HFFc6 (cell line): ENCODE measurements at places on chromosomes 5 and 9. TPM values are rescaled to one million over a fixed set of nuclear protein-coding genes. Genes with fewer than 3 reads are reported as not detected.

DNA sequence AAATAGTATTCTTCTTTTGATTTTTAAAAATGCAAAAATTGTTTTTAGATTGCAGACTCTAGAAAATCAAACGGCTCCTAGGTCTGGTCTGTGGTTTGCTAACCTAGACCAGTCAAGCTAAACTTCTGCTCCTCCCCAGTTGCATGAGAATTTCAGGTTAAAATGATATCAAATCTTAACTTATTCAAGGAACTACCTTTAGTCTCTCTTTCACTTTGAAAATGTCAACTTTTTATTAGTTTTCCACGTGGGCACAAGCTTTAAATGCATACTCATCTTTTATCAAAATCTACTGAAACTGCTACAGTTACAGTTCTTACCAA is 8.8 kb downstream of the CAMK4 start:
- no peaks in the 10 kb centered on the region; the same call in none of the 2 replicates for H3K27me3 ChIP-seq
- H3K36me3 ChIP-seq, result no peaks in the 10 kb centered on the region
- H3K4me1 ChIP-seq, result peaks cover 10% of the 10 kb centered on the region; the same call in 1 of the 2 replicates

DNA sequence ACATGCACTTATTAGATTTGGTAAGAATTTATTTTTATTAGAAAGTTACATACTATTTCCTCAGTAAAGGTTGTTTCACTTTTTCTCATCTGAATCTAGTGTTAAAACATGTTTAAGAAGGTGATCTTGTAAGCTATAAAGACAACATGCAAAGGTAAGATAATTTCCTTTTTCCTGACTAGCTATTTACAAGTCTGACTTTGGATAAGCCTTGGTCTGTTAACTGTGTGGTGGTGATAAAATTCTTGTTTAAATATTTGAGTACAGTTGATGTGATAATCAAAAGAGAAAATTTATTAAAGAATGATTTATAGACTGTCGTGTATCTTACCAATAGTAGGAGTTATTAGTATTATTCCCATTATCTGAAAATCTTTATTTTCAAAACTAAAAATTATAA is 36.9 kb upstream of the GPR21 start:
- H3K4me3 ChIP-seq, result no peak overlapping the region
- DNase-seq, result no peak
- no peaks in the 10 kb centered on the region for H3K27me3 ChIP-seq
- H3K27ac ChIP-seq, result no peak overlapping the region
- H3K36me3 ChIP-seq, result peaks cover 19% of the 10 kb centered on the region

- no peaks in the 10 kb centered on the region for H3K36me3 ChIP-seq
- H3K4me1 ChIP-seq, result no peaks in the 10 kb centered on the region
- H3K27ac ChIP-seq, result no peak overlapping the region
Observed at GRCh38 chr5:30839956-30840355, 353.5 kb upstream of the CDH6 start.

- no peaks in the 10 kb centered on the region for H3K4me1 ChIP-seq
- no peaks in the 10 kb centered on the region for H3K27me3 ChIP-seq
- no peak for DNase-seq
- no peak overlapping the region for H3K4me3 ChIP-seq
- no peaks in the 10 kb centered on the region for H3K36me3 ChIP-seq
Observed at GRCh38 chr9:117290856-117291622, 123.8 kb downstream of the ASTN2 start.

- peaks cover 5% of the 10 kb centered on the region; the same call in 1 of the 2 replicates for H3K4me1 ChIP-seq
- H3K4me3 ChIP-seq, result no peak overlapping the region
- no peaks in the 10 kb centered on the region; the same call in 1 of the 2 replicates for H3K36me3 ChIP-seq
Observed at GRCh38 chr9:79257228-79257781, 314.5 kb upstream of the TLE4 start.

- no peaks in the 10 kb centered on the region for H3K36me3 ChIP-seq
- no peak for DNase-seq
- H3K4me3 ChIP-seq, result no peak overlapping the region
- no peaks in the 10 kb centered on the region for H3K4me1 ChIP-seq
- no peaks in the 10 kb centered on the region for H3K27me3 ChIP-seq
- no peak overlapping the region for H3K27ac ChIP-seq
Observed at GRCh38 chr5:30104872-30105596, 1088.5 kb upstream of the CDH6 start.

- H3K27ac ChIP-seq, result no peak overlapping the region
- no peaks in the 10 kb centered on the region for H3K36me3 ChIP-seq
- no peaks in the 10 kb centered on the region for H3K4me1 ChIP-seq
- no peaks in the 10 kb centered on the region; the same call in 1 of the 2 replicates for H3K27me3 ChIP-seq
- no peak overlapping the region for H3K4me3 ChIP-seq
- no peak for DNase-seq
Observed at GRCh38 chr5:7078901-7079300, 317.0 kb upstream of the ADCY2 start.

- H3K4me1 ChIP-seq, result peaks cover 43% of the 10 kb centered on the region
- DNase-seq, result no peak
- no peaks in the 10 kb centered on the region for H3K27me3 ChIP-seq
- peaks cover 4% of the 10 kb centered on the region; the same call in 1 of the 2 replicates for H3K36me3 ChIP-seq
- no peak overlapping the region for H3K27ac ChIP-seq
- no peak overlapping the region for H3K4me3 ChIP-seq
Observed at GRCh38 chr5:96961053-96961452, 25.2 kb downstream of the LNPEP start.

DNA sequence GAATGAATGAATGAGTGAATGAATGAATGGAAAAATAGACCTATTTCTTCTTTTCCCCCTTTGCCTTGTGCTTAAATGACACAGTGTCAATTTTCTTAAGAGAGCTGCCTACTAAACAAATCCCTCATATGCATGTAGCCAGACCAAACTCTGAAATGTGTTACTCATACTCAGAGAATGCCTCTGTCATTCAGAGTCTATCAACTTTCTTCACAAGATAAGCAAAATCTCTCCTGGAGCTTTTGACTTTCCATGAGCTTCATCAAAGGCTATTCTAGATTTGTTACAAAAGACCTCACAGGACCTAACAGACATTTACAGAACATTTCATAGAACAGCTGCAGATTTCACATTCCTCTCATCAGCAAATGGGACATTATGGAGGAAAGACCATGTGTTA is 275.7 kb upstream of the MSX2 start:
- H3K27me3 ChIP-seq, result no peaks in the 10 kb centered on the region
- no peak overlapping the region for H3K27ac ChIP-seq
- DNase-seq, result no peak
- H3K4me1 ChIP-seq, result no peaks in the 10 kb centered on the region
- no peak overlapping the region for H3K4me3 ChIP-seq
- H3K36me3 ChIP-seq, result 0 out of 2 replicates have a peak, but pooled peaks cover 5% of the 10 kb centered on the region

DNA sequence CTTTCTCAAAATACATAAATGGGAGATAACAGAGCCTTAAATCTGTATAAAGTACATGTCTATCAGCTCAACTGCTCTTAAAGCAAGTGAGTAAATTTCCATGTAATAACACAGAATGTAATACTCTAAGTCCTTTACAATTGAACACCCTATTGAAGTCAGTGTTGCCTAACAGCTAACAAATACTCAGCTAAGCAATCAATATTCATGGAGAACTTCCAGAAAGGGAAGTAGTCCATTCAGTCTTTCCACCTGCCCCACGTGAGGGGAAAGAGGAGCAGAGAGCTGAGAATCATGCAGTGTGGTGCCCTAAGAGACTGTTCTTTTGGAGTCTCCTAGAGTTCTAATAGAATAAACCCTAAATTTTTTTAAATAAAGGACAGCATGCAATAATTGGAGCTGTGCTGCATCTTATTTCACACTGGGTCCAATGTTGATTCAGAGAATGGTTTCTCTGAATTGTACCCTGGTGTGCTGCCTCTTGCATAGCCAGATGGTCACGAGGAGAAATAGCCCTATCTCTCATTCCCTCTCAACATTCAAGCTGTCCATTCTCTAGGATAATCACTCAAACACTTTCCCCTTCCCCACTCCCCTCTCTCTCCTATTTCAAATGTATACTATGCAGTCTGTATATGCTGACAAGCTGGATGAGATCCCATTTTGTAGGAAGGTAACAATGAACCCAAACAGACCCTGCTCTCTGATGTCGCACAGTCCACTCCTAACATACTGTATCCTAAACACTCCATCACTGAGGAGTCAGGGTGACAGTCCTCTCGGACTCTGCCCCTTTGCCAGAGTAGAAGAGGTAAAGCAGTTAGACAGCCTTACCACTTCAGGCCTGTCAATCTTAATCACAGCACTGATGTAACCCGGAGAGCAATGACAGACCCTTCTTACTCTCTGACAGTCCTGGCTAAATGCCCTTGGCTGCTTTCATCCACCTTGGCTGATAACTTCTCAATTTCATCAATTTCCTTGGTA is 134.8 kb downstream of the EPB41L4A start:
- no peaks in the 10 kb centered on the region for H3K27me3 ChIP-seq
- H3K36me3 ChIP-seq, result no peaks in the 10 kb centered on the region
- no peak overlapping the region for H3K27ac ChIP-seq
- no peak overlapping the region for H3K4me3 ChIP-seq
- no peaks in the 10 kb centered on the region for H3K4me1 ChIP-seq

DNA sequence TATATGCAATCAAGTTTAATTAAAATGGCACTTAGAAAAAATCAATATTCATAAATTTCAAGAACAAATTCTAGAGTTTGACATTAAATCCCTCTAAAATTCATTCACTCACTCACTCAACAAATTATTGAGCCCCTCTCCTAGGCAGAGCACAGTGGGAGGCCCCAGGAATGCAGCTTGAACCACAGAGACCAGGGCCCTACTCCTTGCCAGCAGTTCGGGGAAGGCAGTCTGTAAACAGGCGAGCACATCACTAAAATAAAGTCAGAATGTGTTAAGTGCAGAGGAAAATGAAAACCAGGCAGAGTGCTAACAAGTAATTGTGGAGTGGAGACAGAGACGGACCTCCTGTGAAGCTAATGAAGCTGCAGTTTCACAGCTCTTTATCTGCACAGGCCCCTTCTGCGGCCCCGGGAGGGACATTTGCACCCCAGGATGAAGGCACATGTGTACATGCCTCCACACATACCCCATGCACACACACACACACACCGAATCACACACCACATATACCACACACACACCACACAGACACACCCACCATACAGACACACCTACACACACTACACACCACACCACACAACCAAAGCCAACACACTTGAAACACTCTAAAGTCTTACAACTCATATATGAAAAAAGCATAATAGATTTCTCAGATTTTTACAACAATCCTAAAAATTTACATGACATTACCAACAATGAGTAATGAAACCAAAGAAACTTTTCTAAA is 40.5 kb downstream of the BHMT start:
- H3K36me3 ChIP-seq, result no peaks in the 10 kb centered on the region
- DNase-seq, result no peak
- H3K4me1 ChIP-seq, result no peaks in the 10 kb centered on the region
- no peak overlapping the region for H3K27ac ChIP-seq

- H3K27ac ChIP-seq, result no peak overlapping the region
- H3K27me3 ChIP-seq, result peaks cover 5% of the 10 kb centered on the region
- no peak overlapping the region for H3K4me3 ChIP-seq
- no peaks in the 10 kb centered on the region for H3K36me3 ChIP-seq
Observed at GRCh38 chr9:129398961-129399633, 221.0 kb upstream of the IER5L start.

DNA sequence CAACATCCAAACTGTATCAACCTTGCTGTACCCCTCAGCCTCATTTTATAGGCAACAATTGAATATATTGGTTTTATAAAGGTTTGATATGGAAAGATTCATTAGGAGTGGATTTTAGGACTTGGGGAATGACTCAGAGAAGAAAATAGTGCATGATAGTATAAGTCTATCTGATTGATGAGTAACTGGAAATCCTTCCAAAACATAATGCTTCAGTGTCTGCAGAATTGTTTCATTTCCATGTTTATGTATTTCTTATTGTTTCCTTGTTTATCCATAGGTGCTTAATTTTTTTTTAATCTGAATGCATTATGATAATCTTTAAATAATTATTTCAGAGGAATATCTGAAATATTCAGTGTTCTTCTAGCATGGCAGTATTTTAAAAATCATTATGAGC is 12.6 kb downstream of the JAK2 start:
- no peak for DNase-seq
- H3K4me3 ChIP-seq, result no peak overlapping the region
- H3K27me3 ChIP-seq, result no peaks in the 10 kb centered on the region; the same call in 1 of the 2 replicates
- peaks cover 20% of the 10 kb centered on the region for H3K36me3 ChIP-seq
- H3K27ac ChIP-seq, result no peak overlapping the region

DNA sequence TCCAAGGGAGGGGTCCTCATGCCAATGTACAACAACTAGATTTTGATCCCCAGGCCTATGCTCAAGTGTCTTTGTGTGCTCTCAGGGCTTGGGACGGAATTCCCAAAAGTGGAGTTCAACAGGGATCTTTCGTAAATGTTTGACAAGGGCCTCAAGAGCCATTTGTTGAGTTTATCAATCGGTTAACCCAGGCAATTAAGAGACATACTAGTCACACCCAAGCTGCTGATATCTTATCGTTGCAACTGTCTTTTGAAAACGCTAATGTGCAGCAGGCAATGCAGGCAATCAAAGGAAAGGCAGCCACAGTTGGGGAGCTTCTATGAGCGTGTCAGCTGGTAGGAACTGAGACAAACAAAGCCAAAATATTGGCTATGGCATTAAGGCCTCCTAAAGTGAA is 161.2 kb downstream of the CPLANE1 start:
- H3K27ac ChIP-seq, result no peak overlapping the region
- no peaks in the 10 kb centered on the region; the same call in 1 of the 2 replicates for H3K27me3 ChIP-seq
- no peak for DNase-seq

- no peak for DNase-seq
- no peaks in the 10 kb centered on the region for H3K36me3 ChIP-seq
- no peaks in the 10 kb centered on the region; the same call in 1 of the 2 replicates for H3K27me3 ChIP-seq
- H3K27ac ChIP-seq, result no peak overlapping the region
- no peak overlapping the region for H3K4me3 ChIP-seq
Observed at GRCh38 chr9:127950513-127951289, 13.0 kb upstream of the DPM2 start.

DNA sequence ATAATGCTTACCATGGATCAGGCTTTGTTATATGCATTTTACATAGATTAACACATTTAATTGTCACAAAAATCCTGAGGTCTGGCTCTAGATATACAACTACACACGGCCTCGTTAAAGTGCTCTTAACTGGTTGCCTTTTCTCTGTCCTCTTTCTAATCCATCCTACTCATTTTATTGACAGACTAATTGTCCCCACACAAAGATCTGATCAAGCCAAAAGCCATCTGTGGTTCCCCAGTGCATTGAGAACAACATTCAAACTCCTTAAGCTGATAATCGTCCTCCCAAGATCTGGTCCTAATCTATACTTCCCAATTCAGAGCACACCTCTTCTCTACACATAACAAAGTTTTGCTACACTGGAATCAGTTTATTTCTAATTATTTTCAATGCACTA is 23.9 kb upstream of the PPP2R2B start:
- H3K4me3 ChIP-seq, result no peak overlapping the region
- H3K27me3 ChIP-seq, result no peaks in the 10 kb centered on the region
- no peak for DNase-seq
- H3K27ac ChIP-seq, result no peak overlapping the region

CDC26 gene
- 25.2 to 29.5 TPM (median 27.9 TPM) in 3 replicates for total RNA-seq

ALDOB gene
- not detected in 3 replicates for total RNA-seq

IRX2 gene
- total RNA-seq, result 3.2 to 4.9 TPM (median 4.8 TPM) in 3 replicates

ANKRD34B gene
- not detected in 3 replicates for total RNA-seq

CCNJL gene
- not detected in 3 replicates for total RNA-seq

FAXDC2 gene
- total RNA-seq, result 3.2 to 4.7 TPM (median 3.7 TPM) in 3 replicates

KCNIP1 gene
- not detected in 3 replicates for total RNA-seq

PRR7 gene
- total RNA-seq, result 10.6 to 17.1 TPM (median 16.7 TPM) in 3 replicates
